ENCODE measurements at places on chromosomes 2 and 18. TPM values are rescaled to one million over a fixed set of nuclear protein-coding genes. Genes with fewer than 3 reads are reported as not detected.
A peak's percentile ranks its signal among the peaks of the same experiment; 100 is the strongest.

- DNase-seq = no peak
Observed at GRCh38 chr18:69383186-69383585, 17.5 kb upstream of the DOK6 start.

GRCh38 chr2:36731941-36732672, 35.6 kb downstream of the VIT start:
- DNase-seq = peak; percentile 12

GRCh38 chr18:24570716-24571115, 110.3 kb downstream of the HRH4 start:
- no peak for DNase-seq

GRCh38 chr2:207129821-207130220, 35.9 kb downstream of the KLF7 start:
- no peak for DNase-seq

DNA sequence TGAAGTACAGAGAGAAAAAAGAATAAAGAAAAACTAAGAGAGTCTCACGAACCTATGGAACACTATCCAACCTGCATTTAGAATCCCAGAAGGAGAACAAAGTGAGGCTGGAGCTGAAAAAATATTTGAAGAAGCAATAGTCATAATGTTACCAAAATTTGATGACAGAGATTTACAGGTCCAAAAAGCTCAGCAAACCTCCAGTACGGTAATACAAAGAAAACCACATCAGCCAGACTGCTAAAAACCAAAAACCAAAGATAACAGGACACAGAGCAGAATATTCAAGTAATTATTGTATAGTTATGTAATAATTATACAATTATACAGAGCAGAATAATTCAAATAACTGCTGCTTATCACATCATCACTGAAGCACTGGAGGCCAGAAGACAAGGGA, 23.7 kb downstream of the ATL2 start:
- no peak for DNase-seq

DNA sequence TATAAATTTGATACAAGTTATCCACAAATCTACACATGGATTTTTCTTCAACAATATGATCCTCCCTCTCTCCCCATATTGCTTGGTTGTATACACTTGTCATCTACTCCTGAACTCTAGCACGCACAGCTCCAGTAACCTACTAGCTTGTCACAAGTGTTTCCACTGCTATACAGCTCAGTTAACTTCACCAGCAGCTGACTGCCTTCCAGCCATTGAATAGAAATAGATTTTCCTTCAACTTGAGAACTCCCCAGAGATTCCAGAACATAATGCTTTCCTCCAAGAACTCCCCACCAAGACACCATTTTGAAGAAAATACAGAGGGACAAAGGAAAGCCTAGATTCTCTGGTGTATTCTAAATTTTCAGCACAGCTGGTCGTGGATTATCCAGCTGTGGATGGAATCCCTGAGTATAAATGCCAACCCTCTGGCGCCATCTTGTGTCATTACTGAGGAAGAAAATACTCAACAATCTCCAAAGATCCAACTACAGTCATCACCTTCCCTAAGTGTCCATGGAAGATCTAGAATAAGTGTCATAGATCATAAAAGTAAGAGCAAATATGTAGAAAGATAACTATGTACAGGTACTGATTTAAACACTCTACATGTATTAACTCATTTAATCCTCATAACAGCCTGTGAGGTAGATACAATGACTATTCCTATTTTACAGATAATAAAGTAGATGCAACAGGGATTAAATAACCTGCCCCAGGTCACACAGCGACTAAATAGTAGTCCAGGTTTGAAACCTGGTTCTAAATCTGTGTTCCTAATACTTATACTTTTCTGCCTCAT, 156.7 kb downstream of the ARHGAP28 start:
- peak; percentile 67 for DNase-seq

DNA sequence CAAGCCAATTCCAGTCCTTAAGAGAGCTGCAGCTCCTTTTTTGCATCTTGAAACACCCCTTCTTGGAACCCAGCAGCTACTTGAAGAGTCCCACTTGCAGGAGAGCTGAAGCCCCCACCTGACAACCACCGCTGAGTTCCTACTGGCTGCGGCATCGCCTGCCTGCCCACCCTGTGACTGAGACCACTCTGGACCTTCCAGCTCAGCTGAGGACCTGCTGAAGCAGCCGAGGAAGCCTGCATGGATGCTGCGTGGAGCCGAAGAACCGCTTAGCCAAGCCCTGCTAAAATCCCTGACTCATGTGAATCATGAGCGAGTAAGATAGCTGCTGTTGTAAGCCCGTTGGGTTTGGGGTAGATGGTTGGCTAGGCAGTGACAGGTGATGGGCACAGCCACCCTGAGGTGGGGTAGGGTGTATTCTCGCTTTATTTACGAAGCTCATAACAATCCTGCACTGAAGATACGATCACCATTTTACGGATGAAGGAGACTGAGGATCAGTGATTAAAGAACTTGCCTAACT, 78.4 kb downstream of the INHBB start:
- DNase-seq = no peak

DNA sequence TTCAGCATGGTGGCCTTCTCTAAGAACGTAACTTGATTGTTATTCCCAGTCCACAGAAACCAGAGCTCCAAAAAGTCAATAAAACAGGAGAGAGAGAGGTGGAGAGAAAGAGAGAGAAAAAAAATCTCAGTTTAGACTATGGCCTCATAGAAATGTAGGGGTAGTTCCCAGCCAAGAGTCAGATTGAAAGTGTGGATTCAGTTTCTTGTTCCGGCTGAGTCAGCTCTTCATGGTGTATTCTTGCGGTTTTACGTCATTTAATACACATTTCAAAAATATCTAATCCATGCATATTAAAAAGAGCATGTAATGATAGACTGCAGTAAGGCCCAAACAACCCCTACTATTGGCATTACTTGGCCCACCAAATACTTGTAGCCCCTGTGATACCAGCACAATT, 303.9 kb downstream of the ETAA1 start:
- no peak for DNase-seq

- no peak for DNase-seq
Observed at GRCh38 chr2:227351639-227352038, 26.6 kb downstream of the MFF start.

- no peak for DNase-seq
Observed at GRCh38 chr2:151029406-151030157, 232.1 kb downstream of the RBM43 start.

DNA sequence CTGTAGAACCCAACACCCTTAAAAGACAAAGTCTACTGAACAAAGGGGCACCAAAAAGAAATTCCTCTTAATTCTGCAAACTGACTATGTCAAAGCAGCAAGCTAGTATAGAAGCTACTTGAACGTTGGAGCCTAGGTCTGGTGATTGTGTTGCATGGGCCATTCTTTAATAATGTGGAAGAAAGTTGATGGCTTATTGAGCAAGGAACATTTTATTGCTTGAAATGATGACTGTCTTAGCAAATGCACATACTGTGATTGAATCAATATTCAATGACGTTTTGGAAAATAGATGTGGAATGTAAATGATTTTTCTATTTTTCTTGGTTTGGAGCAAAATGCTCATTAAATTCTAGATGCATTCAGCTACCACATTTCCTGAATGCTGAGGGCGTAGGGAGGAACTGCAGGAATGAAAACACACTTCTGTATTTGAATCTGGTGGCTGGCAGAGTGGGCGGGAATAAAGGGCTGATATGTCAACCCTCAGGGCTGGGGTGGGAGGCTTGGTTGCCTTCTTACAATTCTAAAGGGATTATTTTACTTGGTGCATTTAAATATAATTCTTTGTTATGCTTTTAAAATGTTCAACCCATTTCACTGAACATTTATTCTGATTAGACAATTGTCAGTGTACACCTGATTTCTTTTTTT, 26.5 kb downstream of the MYO3B start:
- DNase-seq = no peak

DNA sequence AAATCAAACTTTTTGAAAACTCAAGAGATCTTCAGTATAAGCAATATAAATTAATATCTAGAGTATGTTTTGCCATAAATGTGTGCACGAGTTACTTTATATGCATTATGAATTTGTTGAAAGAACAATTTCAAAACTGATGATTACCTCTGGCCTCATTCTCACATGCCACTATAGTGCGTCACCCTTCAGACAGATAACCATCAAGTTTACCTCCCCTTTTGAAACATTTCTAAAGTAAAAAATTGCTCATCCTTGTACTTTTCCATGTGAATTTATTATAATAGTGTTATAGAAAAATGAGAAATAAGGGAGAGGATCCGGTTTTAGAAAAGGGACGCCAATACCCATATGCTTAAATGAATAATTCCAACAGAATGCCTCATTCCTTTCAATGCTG, 38.3 kb downstream of the ZEB2 start:
- DNase-seq = no peak

- no peak for DNase-seq
Observed at GRCh38 chr2:157868993-157869392, 7.1 kb downstream of the ACVR1 start.

DNA sequence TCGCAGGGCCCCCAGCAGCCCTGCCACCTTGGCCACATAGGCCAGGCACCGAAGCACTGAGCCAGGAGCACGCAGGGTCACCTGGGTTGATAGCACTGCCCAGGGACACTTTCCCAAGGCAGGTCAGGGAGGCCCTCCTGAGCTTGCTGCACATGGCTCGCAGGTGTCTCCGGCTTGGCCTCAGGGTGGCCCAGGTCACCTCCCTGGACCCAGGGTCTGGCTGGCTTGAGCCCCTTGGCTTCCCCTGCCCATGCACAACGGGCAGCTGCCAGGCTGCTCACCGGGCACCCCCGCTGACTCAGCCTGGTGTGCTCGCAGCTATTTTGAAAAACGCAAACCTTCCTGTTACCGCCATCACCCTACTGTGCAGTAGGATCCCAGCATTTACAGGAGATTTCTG, 502.3 kb downstream of the EIPR1 start:
- DNase-seq = no peak

GRCh38 chr2:210681491-210681890, 125.1 kb downstream of the CPS1 start:
- no peak for DNase-seq

ALPI gene
- polyA plus RNA-seq = 0.10 TPM

SH3RF3 gene
- polyA plus RNA-seq = 5.6 TPM

SP140L gene
- 7.6 TPM for polyA plus RNA-seq

ADAM23 gene
- polyA plus RNA-seq = 7.1 TPM

NYAP2 gene
- polyA plus RNA-seq = 0.04 TPM

All from renal pelvis (tissue), 12 donors.